ENCODE measurements at places on chromosomes 12 and 14.
A peak's percentile ranks its signal among the peaks of the same experiment; 100 is the strongest.

DNA sequence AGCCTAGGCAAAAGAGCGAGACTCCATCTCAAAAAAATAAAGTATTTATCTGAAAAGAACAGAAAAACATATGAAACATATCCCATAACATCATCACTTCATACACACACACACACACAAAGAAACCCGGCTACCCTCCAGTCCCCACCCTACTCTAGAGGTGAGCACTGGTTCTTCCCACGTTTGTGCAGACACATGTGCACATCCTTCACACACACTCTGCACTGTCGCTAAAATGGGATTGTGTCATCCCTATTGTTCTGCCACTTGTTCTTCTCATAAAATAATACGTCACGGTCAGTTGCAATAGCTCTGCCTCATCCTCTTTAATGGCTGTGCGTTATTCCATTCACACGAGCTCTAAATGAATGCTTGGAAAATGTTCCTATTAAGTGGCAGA, 85.9 kb upstream of the ANO2 start:
- no peak for DNase-seq

DNA sequence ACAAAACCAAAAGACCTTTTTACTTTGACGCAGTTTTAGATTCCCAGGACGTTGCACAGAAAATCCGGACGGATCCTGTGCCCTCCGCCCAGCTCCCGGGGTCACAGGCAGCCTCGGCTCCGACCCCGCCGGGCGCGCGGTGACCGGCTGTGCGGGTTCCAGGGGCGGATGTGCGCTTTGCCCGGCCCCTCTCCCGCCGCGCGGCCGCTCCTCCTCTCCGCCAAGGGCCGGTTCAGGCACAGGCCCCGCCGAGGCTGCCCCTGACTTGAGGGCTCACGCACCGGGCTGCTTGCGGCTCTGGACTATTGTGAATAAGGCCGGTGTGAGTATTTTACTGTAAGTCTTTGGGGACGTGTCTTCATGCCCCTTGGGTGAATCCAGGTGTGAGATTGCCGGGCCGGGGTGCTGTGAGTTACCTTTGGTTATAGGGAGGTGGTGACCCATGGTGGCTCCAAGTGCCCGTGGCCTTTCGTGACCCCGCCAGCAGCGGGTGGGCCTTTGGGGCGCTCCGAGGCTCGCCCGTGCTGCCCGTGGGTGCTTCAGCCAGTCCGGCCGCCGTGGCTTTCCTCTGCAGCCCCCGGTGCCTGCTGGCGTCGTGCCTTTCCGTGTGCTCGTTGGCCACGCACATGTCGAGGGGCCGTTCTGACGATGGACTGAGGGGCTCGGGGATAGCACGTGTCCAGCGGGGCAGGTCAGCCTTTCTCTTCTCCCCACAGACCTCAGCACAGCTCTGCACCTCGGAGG, 45.9 kb downstream of the NOC4L start:
- no peak for DNase-seq

- DNase-seq = no peak
These were observed 80.3 kb downstream of the WDR20 start for GRCh38 chr14:102220031-102220430.

GRCh38 chr14:75440733-75441477, 13.1 kb downstream of the JDP2 start:
- DNase-seq = peak; percentile 78

DNA sequence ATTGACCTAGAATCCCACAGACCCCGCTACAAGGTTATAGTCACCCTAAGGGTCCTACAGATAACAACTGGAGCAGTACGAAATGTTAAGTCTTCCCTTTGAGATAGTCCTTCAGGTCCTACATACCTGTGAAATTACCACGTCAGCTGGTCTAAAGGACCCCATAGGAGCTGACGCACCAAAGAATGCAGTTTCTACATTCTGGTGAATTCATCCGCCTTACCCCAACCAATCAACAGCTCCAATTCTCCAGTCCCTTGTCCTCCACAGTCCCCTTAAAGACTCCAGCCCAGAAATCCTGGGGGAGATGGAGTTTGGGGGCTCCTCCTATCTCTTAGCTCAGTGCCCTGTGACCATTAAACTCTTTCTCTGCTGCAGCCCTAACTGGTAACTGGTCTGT, 36.2 kb upstream of the PRMT8 start:
- DNase-seq = no peak

DNA sequence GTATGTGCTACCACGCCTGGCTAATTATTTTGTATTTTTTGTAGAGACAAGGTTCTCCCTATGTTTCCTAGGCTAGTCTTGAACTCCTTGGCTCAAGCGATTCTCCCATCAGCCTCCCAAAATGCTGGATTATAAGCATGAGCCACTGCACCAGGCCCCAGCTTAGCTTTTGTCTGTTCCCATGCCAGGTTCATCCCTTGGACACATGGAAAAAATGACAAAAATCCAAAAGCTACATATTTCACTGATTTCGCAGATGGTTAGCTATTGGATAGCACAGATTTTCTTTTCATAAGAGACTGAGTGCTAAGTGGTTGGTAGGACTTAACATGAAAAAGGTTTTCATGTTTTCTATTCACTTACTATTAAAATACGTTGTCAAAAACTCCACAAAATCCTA, 286.6 kb upstream of the KITLG start:
- DNase-seq = no peak

DNA sequence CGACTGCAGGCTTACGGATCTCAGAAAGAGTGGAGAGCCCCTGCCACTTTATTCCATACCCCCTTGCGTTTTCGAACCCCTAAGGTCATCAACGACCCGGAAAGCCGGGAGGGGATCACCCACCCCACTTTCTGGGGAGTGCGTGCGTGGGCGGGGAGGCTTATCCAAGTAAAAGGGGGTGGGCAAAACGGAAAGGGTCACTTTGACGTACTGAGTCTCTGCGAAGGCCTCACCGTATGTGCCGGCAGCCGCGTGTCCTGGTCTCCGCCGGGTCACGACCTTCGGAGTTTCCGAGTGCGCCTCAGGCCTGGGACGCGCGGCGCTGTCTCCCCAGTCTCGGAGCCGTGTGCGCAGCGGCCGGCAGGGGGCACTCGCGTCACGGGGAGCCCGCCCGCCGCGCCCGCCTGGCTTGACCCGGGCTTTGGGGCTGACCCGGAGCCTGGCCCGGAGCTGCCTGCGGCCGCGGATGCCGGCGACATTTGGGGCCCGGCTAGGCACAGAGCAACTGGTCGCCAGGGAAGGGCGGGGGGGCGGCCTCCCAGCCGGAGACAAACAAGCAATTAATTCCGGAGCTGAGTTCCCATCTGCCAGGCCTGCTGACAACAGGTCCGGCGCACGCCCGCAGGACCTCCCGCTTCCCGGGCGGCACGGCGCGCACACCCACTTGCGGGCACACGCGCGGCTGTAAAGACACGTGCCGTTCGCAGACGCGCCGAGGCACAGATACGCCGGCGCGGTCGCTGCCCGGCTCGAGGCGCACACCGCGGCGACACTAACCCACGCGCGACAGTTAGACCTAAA, 890 bp upstream of the KIF26A start:
- DNase-seq = peak; percentile 75

- DNase-seq = peak; percentile 20
These were observed 33.9 kb upstream of the MEG3 start for GRCh38 chr14:100791995-100792394.

DNA sequence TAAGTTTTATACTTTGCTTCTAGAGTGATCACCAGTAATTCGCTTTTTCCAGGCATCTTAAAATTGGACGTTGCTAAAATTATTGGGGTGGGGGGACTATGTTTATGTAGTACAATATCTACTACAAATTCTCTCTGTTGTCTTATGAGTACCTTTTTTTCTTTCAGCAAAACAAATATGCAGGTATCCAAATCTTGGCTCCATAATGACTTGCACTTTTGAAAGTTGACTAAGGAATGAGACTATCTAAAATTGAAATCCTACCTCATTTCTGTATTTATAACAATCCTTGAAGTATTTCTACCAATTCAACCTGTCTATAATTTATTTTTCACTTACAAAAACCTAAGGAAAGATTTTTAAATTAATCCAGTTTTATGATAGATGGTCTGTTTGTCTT, 2.4 kb downstream of the DYNC1H1 start:
- DNase-seq = no peak

DNA sequence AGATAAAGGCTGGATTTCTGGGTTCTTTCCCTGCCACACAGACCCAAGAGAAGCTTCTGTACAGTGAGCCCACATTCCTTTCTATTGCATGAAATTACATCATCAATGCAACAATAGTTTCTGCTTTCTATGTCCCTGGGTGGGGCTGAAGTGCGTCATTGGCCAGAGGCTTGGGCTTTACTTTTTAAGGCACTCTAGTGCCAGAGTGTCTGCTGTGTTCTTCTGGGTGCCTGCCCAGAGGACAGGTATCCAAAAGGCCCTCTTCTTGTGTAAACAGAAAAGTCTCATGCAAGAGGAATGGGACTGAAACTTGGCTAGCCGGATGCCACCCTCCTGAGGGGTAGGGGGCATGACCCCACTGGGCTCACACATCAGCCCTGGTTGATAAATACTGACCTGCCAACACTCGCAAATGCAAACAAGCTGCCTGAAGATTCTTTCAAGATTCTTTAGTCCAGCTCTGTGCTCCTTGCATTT, 5.9 kb downstream of the KRT86 start:
- DNase-seq = peak; percentile 65

- no peak for DNase-seq
These were observed 288.2 kb downstream of the PAWR start for GRCh38 chr12:79402606-79403005.

DNA sequence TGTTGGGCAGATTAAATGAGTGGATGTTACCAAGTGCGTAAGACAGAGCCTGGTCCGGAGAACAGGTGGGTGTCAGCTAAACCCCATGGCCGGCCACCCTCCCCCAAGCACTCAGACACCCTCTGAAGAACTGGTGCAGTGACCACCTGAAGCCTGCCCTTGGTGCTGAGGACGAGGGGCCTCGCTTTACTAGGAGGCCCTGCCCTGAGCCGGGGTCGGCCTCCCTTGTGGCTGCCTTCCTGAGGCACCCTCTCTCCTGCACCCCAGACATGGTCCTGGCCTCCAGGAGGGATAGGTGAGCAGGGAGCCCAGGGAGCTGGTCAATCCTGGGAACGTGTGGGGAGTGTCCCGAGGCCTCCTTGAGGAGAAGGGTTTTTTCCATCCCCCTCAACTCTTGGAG, 4.9 kb upstream of the KIF26A start:
- peak; percentile 26 for DNase-seq

DNA sequence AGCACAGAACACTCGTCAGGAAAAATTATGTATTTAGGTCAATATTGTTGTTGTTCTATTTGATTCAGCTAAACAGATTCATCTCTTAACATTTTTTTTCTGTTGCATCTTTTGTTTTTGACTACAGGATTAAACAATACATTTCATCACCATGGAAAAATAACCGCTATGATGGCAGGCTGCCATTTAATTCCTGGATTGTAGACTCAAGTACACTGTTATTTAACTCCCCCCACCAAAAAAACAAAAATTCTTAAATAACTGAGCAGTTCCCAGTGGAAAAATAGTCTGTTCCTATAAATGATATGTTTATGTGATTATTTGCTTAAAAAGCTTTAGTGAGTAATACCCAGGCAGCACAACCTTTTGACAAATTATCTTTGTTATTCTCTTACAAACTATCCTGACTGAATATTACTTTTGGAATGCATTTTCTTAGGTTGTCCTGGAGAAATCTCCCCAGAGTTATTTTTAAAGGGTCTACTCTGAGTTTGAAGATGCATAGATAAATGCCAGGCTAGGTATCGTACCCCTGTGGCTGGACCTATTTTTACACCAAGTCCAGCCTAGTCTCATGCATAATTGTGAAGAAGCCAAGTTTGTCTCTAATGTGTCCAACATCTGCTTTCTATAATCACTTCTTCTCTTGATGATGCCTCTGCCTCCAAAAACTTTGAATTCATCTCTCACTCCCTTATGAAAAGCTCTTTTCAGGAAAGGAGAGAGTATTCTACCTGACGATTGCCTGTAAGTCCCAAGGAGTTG, 3.7 kb downstream of the KERA start:
- DNase-seq = no peak

GRCh38 chr12:110917467-110917866, 2.9 kb downstream of the MYL2 start:
- no peak for DNase-seq

DNA sequence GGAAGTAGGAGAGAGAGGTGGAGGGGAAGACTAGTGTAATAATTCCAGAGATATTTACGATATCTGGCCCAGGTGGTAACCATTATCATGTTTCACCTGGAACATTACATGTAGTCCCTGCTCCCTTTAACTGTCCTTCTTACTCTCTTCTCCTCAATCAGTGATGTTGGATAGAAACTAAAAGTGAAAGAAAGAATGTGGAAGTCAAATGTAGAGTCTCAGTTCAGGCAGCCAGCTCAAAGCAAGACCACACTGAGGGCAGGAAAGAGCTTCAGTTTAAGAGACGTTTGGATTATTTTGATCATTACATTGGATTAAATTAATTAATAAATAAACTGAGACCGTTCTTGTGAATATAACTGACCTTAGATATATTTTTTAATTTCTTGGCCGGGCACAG, 594.4 kb downstream of the FLRT2 start:
- DNase-seq = no peak

GRCh38 chr14:38212111-38212510, 4.4 kb downstream of the SSTR1 start:
- DNase-seq = no peak

DNA sequence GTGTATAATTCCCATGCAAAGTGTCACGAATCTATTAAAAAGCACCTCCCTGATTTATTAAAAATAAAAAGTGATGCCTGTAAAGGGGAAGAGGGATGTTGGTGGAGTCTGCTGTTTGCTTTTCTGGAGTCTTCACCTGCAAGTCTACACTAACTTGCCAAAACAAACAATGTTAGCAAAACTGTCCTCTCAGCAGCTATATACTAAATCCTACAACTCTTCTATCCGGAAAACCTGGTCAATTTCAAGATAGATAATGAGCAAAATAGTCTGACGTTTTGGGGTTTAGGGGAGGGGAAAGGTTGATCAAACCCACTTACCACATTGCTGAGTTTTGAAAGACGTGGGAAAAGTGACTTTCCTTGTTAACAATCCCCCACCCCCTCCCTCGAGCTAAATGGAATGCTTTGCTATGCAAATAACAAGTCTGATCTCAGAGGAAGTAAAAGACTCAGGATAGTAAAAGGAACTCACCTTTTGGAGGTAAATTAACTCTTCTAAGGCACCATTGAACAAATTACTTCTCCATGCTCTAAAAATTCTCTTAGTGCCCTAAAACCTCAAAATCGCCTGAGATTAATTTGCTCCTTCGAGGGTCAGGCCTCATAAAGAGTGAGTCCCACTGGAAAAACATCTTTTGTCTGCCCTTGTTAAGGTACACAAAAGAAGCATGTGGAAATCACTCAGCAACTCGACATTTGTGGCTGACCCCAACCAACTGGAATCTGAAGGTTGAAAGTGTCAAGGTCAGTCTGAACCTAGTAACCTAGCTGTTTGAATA, 13.5 kb downstream of the BMP4 start:
- DNase-seq = no peak

- no peak for DNase-seq
These were observed 10.1 kb upstream of the TC2N start for GRCh38 chr14:91877376-91877915.

- no peak for DNase-seq
These were observed 165.1 kb upstream of the ATP2B1 start for GRCh38 chr12:89873745-89874144.

GRCh38 chr12:62622177-62622576, 155.6 kb downstream of the MON2 start:
- no peak for DNase-seq

All from psoas muscle (tissue), 8 donors.